Hepatic stellate cell (primary cell): ENCODE measurements at places on chromosomes 7 and 10.

DNA sequence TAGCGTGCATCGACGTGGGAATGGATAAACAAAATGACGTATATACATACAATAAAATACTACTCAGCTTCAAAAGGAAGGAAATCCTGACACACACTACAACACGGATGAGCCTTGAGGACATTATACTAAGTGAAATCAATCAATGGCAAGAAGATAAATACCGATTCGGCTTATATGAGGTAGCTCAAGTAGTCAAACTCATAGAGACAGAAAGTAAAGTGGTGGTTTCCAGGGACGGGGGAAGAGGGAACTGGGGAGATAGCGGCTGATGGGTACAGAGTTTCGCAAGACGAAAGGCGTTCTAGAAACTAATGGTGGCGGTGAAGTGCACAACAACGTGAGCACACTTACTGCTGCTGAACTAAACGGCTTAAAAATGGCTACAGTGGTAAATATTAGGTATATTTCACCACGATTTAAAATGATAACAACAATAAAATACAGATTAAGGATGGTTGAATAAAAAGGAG, 516.7 kb downstream of the PARD3 start:
- no peak for DNase-seq

DNA sequence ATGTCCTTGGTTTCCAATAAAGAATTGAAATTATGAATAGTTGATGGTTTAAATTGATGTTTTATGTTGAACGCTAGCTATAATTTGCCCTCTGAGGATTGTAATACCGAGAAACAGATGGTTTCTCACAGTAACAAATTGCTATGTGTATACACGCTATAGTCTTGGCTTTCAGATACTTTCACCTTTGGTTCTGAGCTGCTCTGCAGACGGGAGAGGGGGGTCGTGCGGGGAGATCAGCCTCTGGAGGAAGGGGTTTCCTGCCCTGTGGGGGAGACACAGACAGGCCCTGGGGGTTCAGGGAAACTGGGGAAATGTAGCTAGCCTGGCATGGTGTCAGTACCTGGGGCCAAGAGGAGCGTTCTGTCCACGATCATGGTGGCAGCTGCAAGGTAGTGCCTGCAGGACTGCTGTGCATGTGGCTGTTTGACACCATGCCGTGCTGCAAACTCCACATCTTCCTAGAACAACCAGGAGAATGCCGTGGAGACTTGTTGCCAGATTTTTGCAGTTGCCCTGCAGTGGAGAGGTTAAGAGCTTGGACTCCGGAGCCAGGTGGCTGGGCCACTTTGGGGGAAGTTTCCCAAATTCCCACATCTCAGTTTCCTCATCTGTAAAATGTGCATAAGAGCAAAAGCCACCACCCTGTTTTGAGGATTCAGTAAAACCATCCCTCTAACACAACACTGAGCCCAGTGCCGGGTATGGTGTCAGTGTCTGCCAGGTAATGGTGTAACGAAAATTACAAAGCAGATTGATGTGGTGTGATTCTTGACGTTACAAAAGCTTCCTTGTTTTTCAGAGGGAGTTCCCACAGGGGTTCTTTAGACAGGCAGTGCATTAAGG, 167.9 kb downstream of the CUX1 start:
- DNase-seq: no peak

GRCh38 chr10:129786216-129786615, 177.9 kb downstream of the EBF3 start:
- no peak for DNase-seq

DNA sequence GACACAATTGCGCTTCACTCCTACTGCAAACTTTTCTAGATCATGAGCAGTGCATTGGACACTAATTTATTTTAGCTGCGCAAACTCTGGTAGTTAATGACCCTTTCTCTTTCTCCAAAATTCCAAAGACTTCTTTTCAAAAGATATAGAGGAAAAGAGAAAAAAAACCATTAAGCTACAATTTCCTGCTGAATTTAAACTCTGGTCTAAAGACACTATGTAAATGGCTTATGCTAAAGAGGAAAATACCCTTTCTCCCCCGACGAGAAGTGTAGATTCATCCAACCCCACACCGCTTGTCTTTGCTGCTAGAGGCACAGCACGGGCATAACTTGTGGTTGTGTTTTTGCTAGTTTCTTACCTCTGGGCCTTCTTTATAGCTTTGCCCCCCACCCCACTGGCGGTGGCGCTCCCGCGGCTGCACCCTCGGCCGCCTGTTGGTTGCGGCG, 84.1 kb downstream of the SNX10 start:
- no peak for DNase-seq

GRCh38 chr7:155773531-155773930, 38.7 kb downstream of the SHH start:
- no peak for DNase-seq

GRCh38 chr7:7920481-7920880, 48.1 kb upstream of the GLCCI1 start:
- no peak for DNase-seq

DNA sequence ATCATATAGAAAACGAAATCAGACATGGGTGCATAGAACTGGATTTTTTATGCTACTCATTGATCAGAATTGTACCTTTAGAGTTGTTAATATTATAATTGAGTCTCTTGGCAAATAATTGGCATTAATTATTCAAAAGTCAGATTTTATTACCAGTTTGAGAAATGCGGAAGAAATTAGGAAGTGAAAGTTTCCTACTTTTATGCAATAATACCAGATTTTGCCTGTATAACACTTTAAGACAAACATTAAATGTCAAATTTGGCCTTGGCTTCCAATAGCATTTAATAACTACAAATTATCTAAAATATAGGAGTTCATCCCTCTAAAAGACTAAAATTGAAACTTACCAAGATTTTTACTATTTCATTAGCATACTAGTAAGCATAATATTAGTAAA, 6.8 kb upstream of the TFEC start:
- no peak for DNase-seq
